ENCODE measurements at places on chromosomes 12 and 14.

DNA sequence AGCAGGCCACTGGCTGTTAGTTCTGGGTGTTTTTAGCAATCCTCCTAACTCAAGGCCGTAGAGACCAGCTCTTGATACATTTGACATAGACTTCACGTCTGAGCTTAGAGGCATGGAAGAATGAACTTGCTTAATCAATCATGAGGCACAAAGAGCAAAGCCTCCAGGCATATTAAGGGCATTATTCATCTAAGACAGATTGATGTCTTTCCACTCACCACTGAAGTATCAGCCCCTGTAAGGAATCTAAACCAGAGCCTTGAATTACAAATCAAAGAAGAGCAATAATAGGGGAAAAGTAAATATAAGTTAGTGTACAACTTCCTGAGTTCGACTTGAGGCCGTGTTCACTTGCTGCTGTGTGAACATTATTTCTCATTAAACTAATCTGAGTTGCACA, 1470.7 kb downstream of the AACS start:
- no peak for DNase-seq

- DNase-seq, result no peak
Measured at GRCh38 chr12:15733136-15733535, 56.1 kb downstream of the EPS8 start.

GRCh38 chr12:12622418-12622817, 10.7 kb downstream of the CREBL2 start:
- peak; percentile 76 for DNase-seq

- DNase-seq, result no peak
Measured at GRCh38 chr14:59771577-59771976, 99.0 kb downstream of the RTN1 start.

DNA sequence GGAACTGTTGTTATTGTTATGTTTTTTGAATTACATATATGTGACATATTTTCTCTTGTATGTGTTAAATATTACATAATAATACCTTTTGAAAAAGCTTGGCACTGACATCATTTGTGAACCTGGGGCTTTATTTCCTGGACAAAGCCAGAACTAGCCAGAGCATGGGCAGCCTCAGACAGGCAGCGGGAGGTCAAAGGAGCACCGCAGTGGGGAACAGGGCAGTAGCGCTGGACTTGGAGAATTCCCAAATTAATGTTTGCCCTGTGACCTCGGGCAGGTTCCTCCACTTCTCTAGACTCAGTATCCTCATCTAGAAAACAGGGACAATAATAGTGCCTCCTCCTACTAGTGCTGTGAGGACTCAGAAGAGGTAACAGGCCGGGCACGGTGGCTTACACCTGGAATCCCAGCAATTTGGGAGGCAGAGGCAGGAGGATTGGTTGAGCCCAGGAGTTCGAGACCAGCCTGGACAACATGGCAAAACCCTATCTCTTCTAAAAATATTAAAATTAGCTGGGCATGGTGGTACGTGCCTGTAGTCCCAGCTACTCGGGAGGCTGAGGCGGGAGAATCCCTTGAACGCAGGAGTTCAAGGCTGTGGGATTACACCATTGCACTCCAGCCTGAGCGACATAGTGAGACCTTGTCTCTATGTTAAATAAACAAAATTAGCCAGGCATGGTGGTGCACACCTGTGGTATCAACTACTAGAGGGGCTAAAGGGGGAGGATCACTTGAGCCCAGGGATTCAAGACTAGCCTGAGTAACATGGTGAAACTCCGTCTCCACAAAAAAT, 27.3 kb upstream of the ITPK1 start:
- no peak for DNase-seq

DNA sequence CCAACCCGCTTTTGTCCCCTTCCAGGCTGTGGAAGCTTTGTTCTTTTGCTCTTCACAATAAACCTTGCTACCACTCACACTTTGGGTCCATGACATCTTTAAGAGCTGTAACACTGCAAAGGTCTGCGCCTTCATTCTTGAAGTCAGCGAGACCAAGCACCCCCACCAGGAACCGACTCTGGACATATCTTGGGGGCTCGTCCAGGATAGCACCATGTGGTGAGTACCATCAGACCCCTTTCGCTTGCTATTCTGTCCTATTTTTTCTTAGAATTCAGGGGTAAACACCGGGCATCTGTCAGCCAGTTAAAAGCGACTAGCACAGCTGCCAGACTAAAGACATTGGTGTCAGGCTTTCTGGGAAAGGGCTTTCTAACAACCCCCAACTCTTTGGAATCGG, 137.6 kb upstream of the PPFIA2 start:
- DNase-seq, result no peak

DNA sequence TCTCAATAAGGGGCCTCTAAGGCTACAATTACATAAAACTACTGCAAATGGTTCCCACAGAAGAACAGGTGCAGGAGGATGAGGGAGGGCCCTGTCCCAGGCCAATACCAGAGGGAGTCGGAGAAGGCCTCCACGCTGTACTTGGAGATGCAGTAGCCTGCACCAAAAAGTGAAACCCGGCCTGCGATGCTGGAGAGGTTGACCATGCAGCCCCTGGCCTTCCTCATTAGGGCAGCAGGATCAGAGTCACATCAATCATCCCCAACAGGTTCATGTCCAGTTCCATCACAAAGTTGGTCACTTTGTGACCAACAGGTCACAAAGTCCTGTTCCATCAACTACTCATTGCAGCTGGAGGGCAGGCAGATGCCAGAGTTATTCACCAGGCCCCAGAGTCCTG, 23.0 kb downstream of the ZBTB39 start:
- DNase-seq, result no peak

DNA sequence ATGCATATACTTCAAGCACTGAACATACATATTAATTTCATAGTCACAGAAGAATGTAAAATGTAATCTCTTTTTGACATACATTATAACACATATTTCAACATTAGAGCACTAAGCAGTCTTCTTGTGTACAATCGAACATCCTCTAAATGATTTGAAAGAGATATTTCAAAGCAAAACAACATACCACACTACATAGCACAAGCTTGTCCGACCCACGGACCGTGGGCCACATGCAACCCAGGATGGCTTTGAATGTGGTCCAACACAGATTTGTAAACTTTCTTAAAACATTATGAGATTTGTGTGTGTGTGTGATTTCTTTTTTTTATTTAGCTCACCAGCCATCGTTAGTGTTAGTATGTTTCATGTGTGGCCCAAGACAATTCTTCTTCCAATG, 7.0 kb downstream of the PRICKLE1 start:
- no peak for DNase-seq

DNA sequence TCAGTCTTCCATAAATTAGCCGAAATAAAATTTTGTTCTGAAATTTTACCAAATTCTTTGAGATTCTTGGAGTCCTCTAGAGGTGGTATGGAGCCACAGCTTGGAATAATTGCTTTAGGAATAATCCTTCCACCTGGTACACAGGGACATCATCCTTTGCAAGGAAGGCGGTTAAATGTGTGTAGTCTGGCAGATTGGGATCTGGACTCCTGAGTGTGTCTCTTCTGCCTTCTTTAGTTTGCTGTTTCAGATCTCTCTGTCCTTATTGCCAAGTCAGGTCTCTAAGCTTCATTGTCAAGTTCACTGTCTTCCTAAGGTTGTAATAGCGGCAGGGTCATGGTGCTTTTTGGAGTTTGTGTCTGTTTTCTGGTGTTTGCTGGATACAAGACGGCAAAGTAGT, 393.9 kb upstream of the RGS6 start:
- DNase-seq, result no peak

DNA sequence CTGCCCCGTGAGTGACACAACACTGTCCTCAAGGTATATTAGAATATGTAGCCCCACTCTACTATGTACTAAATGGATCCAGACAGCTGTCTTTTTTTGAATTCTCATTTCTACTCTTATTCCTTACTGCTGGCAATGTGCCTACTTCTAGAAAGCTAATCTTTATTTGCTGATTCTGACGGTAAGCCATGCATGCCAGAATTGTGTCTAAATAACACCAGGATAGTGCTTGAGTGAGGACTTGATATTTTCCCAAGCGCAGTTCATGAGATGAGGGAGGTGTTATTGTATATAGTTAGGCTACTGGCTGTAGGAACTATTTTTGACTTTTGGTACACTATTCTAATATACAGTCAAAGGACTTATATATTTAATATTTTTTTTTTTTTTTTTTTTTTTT, 316.2 kb upstream of the NAV3 start:
- no peak for DNase-seq

DNA sequence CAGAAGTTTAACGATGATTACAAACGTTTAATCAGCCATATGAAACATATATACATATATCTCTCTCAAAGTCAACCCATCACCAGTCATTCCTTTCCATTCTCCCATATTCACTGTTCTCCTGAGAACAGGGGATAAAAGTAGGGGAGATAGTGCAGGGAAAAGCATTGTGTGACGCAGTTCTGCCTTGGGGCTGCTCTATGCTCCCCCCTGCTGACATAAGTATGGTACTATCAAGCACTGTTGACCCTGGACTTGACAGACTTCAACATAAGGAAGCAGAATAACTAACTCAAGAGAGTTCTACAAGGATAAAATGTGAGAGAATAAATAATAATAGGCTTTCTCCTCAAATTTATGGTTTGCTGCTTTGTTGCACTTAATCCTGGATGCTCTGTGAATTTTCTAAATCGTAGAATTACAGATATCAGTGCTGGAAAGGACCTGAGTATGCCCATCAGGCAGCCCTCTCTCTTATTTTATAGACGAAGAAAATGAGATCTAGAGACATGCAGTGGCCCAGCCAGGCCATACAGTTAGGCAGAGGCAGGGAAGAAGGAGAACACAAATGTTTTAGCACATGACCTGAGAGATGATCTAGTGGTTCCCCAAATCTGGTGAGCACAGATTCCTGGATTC, 87.2 kb downstream of the SCN8A start:
- DNase-seq, result no peak

DNA sequence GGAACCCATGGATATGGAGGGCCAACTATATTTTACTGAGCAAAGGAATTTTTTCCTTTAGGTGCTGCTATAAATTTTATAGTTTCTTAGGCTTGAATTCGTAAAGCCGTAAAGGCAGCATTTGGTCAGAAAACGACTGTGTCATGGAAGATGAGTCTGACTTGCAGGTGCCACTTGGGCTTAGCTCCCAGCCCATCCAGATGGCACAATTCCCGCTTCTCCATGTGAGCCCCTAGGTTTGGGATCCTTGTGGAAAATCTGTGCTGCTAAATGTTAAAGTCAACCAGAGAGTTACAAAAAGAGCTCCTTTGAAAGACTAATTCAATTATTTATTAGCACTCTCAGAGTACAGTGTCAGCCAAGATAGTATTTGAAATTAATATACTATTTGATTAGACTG, 120.1 kb upstream of the NPAS3 start:
- DNase-seq, result no peak

- DNase-seq, result no peak
Measured at GRCh38 chr12:111600205-111600642, 1.1 kb upstream of the ATXN2 start.

GRCh38 chr14:41899416-41899815, 292.7 kb downstream of the LRFN5 start:
- DNase-seq, result no peak

GRCh38 chr12:122058549-122059149, 19.9 kb upstream of the MLXIP start:
- DNase-seq, result no peak

DNA sequence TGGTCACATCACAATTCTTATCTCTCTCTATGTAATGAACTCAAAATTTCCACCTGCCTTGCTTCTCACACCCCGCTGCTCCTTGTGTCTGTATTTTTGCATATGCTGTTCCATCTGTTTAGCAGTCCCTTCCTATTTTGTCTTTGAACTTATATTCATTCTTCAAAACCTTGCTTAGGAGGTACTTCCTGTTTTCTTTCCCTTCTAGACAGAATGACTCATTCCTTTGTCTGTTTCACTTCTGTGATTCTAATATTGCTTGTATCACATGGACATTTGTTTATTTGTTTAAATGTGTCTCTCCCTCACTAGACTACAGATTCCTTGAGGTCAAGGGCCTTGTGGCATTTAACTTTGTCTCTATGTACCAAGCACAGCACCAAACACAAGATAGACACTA, 424.2 kb downstream of the ETNK1 start:
- DNase-seq, result no peak

DNA sequence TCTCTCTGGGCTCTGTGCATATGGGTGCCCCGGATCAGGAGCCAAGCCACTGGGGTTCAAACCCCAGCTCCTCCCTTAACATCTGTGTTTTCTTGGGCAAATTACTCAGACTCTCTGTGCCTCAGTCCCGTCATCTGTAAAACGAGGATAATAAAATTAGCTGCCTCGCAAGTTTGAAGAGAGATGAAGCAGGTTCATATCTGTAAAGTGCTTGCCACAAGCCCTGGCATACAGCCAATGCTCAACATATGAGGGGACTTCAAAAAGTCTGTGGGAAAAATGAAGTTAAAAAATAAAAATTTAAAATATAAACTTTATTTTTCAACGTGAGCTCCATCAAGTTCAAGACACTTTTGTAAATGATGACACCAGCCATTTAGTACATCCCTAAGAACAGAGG, 276.7 kb downstream of the FOXN3 start:
- DNase-seq, result no peak

DNA sequence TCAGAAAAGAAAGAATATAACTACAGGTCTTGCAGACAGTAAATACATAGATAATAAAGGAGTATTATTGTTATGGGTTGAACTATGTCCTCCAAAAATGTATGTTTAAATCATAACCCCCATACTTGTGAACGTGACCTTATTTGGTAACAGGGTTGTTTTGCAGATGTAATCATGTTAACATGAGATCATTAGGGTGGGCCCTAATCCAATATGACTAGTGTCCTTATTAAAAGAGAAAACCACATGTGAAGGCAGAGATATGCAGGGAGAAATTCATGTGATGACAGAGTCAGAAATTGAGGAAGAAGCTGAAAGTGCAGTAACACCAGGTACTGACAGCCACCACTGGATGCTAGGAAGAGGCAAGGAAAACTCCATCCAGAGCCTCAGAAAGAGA, 29.0 kb downstream of the MAGOHB start:
- DNase-seq, result no peak

GRCh38 chr12:95590775-95591174, 39.5 kb upstream of the USP44 start:
- DNase-seq, result no peak

GRCh38 chr14:32190673-32191072, 11.2 kb upstream of the RNU6-7 start:
- no peak for DNase-seq

- DNase-seq, result no peak
Measured at GRCh38 chr12:80553316-80553715, 109.3 kb downstream of the PTPRQ start.

DNA sequence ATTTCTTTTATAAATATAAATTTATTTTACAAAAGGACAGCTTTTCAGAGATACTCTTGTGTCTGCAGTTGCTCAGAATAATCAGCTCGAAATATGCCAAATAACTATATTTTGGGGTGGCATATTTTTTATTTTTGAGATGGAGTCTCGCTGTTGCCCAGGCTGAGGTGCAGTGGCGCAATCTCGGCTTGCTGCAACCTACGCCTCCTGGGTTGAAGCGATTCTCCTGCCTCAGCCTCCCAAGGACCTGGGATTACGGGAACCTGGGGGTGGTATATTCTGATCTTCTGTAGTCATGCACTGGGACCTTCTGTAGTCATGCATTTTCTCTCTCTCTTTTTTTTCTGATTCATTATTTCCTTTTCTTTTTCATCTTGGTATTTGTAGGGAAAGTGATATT, 135.0 kb upstream of the AMIGO2 start:
- no peak for DNase-seq

- DNase-seq, result peak; percentile 35
Measured at GRCh38 chr14:50362764-50363713, 33.6 kb downstream of the CDKL1 start.
